ENCODE measurements at places on chromosomes 2 and 18. TPM values are rescaled to one million over a fixed set of nuclear protein-coding genes. Genes with fewer than 3 reads are reported as not detected.

GRCh38 chr2:204134421-204134820 is 197.9 kb downstream of the ICOS start:
- DNase-seq, result no peak

DNA sequence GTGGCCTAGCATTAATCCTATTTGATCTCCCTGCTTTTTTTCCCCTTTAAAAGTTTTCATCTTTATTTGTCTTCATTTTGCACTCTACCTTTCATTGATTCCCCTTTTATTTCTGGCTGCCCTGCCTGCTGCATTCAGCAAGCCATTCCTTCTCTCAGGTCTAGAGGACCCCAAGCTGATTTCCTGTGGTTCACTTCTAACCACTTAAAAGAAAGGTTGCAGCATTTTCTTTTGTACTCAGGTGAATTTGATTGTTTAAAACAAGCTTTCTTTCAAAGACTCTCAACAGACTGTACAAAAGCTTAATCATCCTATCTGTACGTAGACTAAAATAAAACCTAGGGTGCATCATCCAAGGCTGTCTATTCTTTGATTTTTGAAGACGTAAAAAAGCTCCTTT is 160.3 kb downstream of the CSRNP3 start:
- DNase-seq, result no peak

- DNase-seq, result no peak
Observed at GRCh38 chr2:124267794-124268193, 242.7 kb downstream of the CNTNAP5 start.

- no peak for DNase-seq
Observed at GRCh38 chr2:183117226-183117625, 7.0 kb upstream of the NUP35 start.

DNA sequence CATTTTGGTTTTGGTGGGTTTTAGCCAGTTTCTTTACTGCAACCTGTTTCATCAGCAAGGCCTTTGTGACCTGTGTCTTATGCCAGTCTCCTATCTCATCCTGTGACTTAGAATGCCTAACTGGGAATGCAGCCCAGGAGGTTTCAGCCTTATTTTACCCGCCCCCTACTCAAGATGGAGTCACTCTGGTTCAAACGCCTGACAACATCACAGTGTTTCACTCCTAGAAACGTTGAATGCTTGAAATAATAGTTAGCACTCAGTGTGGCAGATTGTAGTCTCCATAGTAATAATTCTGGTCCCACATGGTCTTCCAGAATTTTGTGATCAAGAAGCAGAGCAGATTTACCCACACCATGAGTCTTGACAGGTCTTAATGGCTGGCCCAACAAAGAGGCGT is 159.0 kb upstream of the TRIB2 start:
- DNase-seq, result no peak

- DNase-seq, result no peak
Observed at GRCh38 chr2:224405412-224405811, 3.5 kb upstream of the FAM124B start.

DNA sequence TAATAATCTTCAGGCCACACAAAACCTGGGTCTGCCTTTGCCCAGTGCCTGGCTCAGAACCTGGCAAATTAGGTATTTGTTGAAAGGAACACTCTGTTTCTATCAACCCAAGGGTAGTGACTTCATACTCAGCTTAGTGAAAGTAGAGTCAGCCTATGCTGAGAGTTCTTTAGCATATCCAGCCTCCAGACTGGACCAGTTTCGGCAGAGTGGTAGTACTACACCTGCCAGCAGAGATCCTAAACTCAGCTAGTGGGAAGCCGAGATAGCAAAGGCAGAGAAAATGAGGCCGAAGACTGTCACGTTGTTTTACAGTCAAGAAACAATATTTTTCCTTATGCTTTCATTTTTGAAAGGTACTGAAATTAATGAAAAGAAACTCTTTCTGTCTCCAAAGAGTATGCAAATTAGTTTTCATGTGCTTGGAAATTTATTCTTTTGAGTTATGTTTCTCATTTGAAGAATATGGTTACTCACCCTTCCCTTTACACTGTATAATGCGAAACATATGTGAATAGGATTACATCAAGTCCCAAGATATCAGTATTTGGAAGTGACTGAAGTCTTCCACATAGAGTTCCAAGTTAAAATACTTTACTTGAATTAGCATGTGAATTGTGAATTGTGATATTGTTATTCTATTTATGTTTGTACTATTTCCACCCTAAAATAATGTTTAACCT is 52.2 kb upstream of the UGP2 start:
- no peak for DNase-seq

DNA sequence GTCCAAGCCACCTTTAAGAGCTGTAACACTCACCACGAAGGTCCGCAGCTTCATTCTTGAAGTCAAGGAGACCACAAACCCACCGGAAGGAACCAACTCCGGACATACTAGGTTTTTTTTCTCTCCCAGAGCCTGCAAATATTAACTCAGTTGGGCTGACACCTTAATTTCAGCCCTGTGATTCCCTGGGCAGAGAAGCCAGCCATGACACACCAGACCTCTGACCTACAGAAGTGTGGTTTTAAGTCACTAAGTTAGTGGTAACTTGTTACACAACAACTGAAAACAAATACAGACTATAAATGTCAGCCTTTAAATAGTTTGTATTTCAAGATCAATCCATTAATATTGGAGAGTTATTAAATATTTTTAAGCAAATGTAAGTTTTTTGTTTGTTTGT is 855.1 kb downstream of the TMEM182 start:
- no peak for DNase-seq

SKA1 gene
- total RNA-seq, result 34.6 TPM

OSR1 gene
- total RNA-seq, result not detected
